ENCODE measurements at places on chromosomes 12 and 14.

DNA sequence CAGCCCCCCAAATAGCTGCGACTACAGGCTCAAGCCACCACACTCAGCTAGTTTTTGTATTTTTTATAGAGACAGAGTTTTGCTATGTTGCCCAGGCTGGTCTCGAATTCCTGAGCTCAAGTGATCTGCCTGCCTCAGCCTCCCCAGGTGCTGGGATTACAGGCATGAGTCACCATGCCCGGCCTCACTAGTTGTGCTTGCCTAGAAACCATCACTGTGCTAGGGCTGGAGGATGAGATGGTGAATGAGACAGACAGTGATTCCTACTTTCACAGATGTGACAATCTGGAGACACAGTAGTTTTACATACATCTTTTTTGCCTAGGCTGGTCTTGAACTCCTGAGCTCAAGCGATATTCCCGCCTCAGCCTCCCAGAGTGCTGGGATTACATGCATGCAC, 7.5 kb upstream of the MSI1 start:
- DNase-seq: no peak

GRCh38 chr12:94187361-94187760, 39.0 kb downstream of the PLXNC1 start:
- DNase-seq: no peak

DNA sequence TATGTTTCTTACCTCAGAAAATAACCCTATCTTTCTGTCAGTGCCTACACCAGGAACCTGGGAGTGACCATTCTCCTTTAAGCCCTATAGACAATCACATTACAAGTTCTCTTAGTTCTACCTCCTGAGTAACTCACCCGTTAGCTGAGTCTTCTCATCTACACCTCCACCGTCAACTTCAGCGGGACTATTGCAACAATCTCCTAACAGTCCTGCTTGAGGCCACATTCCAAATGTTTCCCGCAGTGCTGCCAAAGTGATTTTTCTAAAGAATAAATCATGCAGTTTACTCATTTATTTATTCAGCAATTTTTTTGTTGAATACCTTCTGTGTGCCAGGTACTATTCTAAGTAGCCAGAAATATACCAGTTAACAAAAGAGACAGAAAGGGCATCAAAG, 285.0 kb upstream of the GRIP1 start:
- no peak for DNase-seq

- no peak for DNase-seq
Measured at GRCh38 chr12:91921555-91921954, 224.1 kb downstream of the BTG1 start.

GRCh38 chr12:100201604-100202423, 1.2 kb downstream of the ACTR6 start:
- no peak for DNase-seq

DNA sequence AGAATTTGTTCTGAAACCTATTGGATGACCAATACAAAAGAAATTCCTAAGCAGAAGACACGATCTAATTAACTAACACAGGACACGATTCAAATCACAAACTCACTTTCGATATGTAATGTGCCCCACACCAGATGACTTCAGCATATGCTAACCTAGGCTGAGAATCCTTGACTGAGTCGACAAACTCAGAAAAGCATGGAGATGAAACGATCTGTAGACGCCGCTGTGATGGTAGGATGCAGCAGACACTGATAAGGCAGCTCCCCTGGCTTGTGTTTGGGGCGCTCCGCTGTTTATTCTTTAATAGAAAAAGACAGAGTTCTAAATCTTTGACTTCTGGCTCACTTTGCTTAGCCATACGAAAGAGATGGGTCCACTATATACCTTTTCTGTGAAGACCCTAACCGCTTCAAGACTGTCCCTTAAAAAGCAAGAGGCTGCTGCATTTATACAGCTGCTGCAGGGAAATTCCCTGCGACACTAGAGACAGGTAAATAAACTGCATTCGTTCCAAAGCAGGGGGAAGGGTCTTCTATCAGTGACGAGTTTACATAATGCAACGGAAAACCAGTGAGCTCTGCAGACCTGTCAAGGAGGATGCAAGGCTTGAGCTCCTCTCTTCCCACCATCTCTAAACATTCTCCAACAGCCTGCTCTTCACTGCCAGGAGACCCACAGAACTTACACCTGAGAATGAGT, 929 bp downstream of the CHD8 start:
- DNase-seq: no peak

- DNase-seq: no peak
Measured at GRCh38 chr12:645563-646071, 17.6 kb downstream of the NINJ2 start.

- no peak for DNase-seq
Measured at GRCh38 chr12:88036353-88036965, 7.3 kb upstream of the C12orf50 start.

GRCh38 chr12:1661553-1662335, 29.1 kb upstream of the ADIPOR2 start:
- peak; percentile 94 for DNase-seq

GRCh38 chr12:113325916-113326315, 9.0 kb downstream of the SLC8B1 start:
- no peak for DNase-seq

- DNase-seq: peak; percentile 45
Measured at GRCh38 chr12:93571925-93572711, at the start of gene SOCS2. TSS of gene SOCS2 (plus strand) at chr12:93572675. CDS start at chr12:93572898, 223 bp downstream.

DNA sequence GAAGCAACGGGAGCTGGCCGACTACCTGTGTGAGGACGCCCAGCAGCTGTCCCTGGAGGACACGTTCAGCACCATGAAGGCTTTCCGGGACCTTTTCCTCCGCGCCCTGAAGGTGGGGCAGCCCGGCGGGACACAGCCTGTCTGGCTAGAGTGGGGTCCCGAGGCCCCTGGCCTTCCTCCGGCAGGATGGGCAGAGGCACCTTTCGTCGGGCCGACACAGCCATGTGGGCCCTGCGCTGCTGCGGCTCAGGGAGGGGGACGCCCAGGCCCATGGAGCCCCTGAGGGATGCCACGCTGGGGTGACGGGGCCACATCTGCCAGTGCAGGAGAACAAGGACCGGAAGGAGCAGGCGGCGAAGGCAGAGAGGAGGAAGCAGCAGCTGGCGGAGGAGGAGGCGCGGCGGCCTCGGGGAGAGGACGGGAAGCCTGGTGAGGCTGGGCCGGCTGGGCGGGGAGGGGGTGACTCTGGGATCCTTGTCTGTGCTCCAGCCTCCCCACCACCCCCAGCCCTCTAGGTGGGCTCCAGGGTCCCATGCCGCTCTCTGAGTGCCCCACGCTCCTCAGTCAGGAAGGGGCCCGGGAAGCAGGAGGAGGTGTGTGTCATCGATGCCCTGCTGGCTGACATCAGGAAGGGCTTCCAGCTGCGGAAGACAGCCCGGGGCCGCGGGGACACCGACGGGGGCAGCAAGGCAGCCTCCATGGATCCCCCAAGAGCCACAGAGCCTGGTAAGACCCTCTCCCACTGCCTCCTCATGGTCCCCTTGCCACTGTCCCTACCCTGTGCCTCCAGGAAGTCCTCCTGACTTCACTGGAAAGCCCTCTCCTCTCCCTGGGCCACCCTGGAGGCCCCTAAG, 10.9 kb upstream of the ADSS1 start:
- DNase-seq: no peak

DNA sequence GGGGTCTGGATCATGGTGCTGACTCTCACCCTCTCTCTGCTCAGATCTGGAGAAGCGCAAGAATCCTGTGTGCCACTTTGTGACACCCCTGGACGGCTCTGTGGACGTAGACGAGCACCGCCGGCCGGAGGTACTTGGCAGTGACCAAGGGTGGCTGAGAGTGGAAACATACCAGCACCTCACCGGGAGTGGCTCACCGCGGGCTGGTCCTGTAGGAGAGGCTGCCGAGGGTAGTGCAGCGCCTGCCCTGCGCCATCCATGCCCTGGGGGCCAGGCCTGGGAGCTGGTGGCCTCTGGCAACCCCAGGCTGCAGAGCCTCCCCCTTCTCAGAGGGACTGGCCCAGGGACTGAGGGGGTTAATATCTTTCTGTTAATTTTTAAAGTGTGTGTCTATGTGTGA, 46.2 kb downstream of the IL31 start:
- no peak for DNase-seq

DNA sequence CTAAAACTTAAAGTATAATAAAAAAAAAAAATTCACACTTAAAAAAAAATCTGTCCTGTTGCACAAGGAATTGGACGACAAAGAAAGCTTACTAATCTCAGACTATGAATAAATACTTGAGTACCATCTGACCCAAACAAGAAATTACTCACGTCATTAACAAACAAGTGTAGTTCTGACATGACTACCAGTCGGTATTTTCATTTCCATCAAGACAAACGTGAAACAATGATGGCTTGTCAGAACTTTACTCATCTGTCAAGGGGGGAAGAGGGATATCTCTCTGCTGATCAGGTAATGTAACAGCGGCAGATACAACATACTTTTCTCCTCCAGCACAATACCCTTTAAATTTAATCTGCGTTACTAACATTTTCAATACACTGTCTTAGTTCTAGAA, 78.3 kb downstream of the CDK17 start:
- no peak for DNase-seq

DNA sequence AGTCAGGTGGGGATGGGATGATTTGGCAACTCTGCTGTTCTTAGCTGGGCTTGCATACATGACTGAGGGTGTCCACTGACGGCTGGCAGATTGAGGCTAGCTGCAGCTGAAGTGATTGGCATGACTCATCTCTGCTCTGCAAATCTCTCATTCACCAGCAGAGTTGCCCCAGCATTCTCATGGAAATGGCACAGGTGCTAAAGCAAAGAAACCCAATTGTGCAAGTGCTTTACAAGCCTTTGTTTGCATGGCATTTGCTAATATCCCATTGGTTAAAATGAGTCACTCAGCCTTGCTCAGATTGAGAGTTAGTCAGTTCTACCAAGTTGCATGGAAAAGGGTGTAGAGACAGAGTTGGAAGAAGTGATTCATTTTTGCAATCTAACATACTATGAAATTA, 389.7 kb upstream of the FAR2 start:
- DNase-seq: no peak

DNA sequence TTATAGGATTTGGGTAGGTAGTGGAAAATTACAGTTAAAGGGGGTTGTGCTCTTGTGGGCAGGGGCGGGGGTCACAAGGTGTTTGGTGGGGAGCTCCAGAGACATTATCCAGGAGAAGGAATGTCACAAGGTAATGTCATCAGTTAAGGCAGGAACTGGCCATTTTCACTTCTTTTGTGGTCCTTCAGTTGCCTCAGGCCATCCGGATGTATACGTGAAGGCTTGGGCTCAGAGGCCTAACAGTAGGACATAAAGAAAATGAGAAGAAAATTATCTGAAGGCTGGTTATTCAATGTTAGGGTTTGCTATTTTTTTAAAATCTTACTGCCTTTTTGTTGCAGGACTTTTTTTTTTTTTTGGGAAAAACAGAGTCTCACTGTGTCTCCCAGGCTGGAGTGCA, 2.5 kb upstream of the PSEN1 start:
- no peak for DNase-seq

- DNase-seq: no peak
Measured at GRCh38 chr12:55057481-55057880, 37.7 kb downstream of the NEUROD4 start.

DNA sequence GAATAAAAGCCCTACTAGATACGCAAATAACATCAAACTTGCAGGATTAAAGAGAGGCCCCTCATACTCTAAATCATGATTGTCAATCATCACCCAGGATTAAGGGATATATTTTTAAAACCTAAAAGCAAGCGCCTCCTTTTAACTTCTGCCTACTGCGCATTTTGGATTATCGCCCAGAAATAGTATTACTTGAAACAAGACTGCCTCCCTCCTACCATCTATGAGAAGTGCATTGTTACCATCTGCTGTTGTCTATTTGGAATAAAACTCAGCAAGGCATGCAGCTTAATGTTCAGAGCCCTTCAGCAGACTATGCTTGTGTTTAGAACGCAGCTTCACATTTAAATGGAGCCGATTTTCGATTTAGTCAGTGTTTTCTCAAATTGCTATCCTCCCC, 79.6 kb downstream of the EXOC5 start:
- DNase-seq: no peak

DNA sequence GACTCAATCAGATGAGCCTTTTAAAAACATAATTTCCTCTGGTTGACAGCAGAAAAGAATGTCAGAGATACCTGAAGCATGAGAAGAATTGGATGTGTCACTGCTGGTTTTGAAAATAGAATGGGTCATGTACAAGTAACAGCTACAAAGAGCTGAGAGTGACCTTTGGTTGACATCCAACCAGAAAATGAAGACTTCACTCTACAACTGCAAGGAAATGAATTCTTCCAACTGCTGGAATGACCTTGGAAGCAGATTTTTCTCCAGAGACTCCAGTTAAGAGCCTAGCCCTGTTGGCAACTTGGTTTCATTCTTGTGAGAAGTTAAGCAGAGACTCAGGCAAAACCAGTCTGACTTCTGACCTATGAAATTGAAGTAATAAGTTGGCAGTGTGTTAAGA, 505.9 kb downstream of the SLC16A7 start:
- DNase-seq: no peak

- no peak for DNase-seq
Measured at GRCh38 chr12:88501972-88502938, 78.0 kb downstream of the KITLG start.

Measured in activated CD8-positive, alpha-beta memory T cell treated with anti-CD3 and anti-CD28 coated beads, Interleukin-2, amount 10 ng/mL, durations not matched to agents 7 days and 5 days (primary cell).